ENCODE measurements at places on chromosomes 6 and 20. TPM values are rescaled to one million over a fixed set of nuclear protein-coding genes. Genes with fewer than 3 reads are reported as not detected.

Gene FOXQ1
- polyA plus RNA-seq, result not detected

Gene FABP7
- polyA plus RNA-seq, result 6.4 TPM

Gene GRM1
- polyA plus RNA-seq, result 0.35 TPM

Gene POPDC3
- 80.0 TPM for polyA plus RNA-seq

Gene DZANK1
- 2.4 TPM for polyA plus RNA-seq

Gene CDH22
- polyA plus RNA-seq, result not detected

Gene DDR1
- 118 TPM for polyA plus RNA-seq

Gene ZNF512B
- 13.7 TPM for polyA plus RNA-seq

DNA sequence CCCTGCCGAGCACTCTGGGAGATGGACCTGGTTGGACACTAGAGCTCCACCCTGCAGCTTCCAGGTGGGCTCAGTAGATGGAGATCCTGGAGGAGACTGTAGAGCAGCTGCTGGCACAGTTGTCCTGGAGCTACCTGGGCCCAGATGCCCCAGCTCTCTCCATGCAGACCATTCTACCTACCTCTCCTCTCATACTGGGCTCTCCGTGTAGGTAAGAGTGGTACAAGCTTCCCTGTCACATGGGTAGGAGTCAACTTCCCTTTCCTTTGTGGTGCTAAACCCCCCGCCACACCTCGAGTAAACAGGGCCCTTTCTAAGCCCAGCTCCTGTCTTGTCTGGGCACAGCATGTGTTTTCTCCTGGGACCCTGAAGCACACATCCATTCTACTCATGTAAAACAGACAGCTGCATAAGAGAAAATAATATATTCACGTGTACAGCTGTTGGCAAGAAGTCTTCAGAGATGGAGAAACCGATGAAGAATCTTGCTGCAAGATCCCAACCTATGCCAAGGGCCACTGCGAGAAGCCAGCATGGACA lies 108.1 kb upstream of the DUSP22 start:
- no peak for DNase-seq

GRCh38 chr6:153047386-153047785 lies 44.9 kb upstream of the MTRF1L start:
- no peak for DNase-seq

GRCh38 chr6:108732091-108732870 lies 115.9 kb upstream of the ARMC2 start:
- DNase-seq, result no peak
